ENCODE measurements at places on chromosomes 4 and X.

- ATAC-seq: peak; percentile 73
Measured at GRCh38 chr4:89482251-89482650, 174.7 kb upstream of the GPRIN3 start.

GRCh38 chr4:99710020-99710419, 52.4 kb upstream of the C4orf54 start:
- no peak for ATAC-seq

DNA sequence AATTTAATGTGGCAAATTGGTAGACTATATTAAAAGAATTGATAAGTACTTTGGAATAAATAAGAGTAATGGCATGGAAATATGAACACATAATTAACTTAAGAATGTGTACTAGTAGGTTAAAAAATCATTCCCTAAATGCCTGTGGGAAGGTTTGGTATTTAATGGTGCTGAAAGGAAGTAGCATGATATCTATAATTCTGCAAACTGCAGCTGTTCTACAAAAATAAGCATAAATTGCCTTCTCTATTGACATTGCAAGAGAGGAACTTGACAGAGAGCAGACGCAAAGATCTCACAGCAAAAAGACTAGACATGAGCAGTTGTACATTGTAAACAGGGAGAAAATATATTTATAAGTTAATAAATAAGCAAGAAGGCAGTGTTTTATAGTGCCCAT, 752.5 kb upstream of the PCDH10 start:
- ATAC-seq: no peak

GRCh38 chr4:146960634-146961033, 15.0 kb upstream of the TTC29 start:
- ATAC-seq: no peak

- ATAC-seq: no peak
Measured at GRCh38 chrX:53412446-53412845, 10.0 kb downstream of the SMC1A start.

DNA sequence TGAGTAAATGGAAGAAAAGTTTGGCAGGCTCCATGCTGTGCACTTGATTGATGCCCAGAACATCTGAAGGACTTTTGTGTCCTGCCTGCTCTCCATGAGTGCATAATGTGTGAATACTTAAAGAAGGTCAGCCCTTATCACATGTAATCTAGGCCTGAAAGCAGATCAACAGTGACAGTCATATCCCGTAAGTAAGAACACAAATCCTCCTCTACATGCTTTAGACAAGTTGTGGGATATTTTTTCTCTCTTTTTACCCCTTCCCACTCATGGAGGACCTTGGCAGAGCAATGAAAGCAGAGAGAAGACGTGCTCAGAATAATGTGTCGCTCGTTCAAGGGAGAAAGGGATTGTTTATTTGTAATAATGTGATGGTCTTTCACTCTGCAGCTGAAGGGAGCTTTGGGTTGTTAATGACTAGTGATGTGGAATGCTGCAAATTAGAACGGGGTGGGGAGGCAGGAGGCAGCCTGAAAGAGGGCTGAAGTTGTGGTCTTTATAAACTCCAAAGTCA, 286.6 kb downstream of the BMPR1B start:
- no peak for ATAC-seq

DNA sequence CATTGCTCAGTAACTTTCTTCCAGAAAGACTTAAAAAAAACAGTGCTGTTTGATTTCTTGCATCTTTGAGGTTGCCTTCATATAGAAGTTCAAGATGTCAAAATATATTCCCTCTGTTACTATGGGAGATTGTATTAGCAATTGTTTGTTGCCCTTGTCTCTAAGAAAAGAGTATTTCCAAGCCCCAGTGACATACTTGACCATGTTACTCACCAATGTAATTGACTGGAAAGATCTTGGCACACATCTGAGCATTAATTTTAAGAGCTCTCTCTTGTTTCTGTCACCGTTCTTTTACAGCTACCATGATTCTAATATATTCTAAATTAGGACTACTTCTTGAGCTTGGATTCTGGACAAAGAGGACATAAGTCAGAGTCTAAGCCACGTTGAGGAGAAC, 902.7 kb upstream of the EPHA5 start:
- peak; percentile 45 for ATAC-seq

GRCh38 chrX:30943984-30944383, 54.9 kb upstream of the TAB3 start:
- no peak for ATAC-seq

DNA sequence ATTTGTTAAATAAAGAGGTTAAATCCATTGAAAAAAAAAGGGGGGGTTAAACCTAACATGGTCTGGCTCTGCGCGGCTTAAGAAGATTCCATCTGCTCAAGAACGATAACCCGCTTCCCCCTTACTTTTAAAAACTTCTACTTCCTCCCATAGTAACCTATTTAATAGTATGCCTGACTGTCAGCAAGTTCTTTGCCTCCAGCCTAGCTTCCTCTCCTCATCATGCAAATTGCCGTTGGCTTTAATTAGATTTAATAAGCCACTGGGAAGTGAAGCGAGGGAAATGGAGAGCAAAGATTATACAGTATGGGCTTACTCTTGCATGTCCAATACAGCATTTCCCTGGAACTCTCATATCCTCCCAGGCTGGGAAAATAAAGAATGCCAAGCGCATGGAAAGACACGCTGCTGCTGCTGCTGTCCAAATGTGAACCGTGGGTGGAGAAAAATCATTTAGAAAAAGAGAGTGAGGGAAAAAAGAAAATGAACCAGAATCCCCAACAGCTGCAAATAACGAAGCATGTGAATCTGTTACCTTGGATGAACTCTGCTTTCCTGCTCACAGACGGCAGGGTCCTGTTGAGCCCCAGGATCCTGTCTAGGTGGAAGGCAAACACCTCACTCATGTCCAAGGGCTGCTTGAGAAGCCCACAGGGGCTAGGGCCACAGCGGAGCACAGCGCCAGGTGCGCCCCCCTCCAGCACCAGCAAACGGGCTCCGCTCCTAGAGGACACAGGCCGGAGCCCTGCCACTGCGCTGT, 2.7 kb downstream of the GASK1B start:
- ATAC-seq: no peak

DNA sequence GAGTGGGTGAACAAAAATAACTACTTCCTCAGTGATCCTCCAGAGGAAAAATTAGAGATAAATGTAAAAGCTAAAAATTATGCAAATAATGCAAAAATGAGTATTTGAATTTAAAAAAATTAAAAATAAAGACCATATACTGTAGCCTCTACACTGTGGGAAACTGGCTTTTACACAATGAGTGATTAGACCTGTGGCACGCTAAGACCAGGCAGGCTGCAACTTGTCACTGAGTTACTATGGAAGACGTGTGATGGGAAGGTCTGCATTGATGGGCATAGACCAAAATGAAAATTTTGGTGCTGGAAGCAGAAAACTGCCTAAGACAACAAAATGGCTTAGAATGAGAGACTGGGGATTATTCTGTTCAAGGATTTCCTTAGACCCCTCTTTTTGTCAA, 30.2 kb downstream of the BTC start:
- ATAC-seq: no peak

- ATAC-seq: no peak
Measured at GRCh38 chrX:5976332-5976731, 252.3 kb downstream of the NLGN4X start.
